ENCODE measurements at places on chromosomes 5 and 9. TPM values are rescaled to one million over a fixed set of nuclear protein-coding genes. Genes with fewer than 3 reads are reported as not detected.
A peak's percentile ranks its signal among the peaks of the same experiment; 100 is the strongest.

The PCDHB9 gene
- 1.3 TPM for total RNA-seq

The TLR4 gene
- total RNA-seq, result 24.8 TPM

The GABRA6 gene
- not detected for total RNA-seq

The NIM1K gene
- 1.2 TPM for total RNA-seq

The ADAMTSL1 gene
- 3.0 TPM for total RNA-seq

The RAB3C gene
- total RNA-seq, result 2.0 TPM

The SLC12A7 gene
- total RNA-seq, result 39.4 TPM

The ACOT12 gene
- total RNA-seq, result not detected

The IFNB1 gene
- total RNA-seq, result not detected

GRCh38 chr9:77747163-77747562 lies 99.0 kb upstream of the GNA14 start:
- DNase-seq, result no peak

DNA sequence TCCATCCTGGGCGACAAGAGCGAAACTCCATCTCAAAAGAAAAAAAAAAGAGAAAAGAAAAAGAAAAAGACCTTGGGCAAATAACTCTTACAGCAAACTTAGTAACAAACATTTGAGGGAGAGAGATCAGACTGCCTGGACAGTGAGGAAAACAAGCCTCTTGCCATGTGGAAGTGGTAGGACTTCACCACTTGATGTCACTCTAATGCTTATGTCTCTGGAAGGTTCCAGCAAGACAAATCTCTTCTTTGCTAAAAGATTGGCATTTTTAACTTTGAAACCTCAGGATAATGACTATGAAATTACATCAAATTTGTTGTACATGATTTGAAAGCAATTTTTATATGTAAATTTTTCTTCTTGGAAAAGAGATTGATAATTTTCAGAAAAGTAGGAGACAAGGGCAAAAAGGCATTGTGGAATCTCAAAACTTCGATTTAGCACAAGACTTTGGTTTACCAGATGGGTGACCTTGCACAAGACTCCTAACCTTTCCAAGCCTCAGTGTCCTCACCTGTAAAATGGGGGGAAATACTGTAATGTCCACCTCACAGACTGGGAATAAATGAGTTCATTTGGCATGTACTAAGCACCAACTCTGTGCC lies 5.4 kb downstream of the ACTL7B start:
- no peak for DNase-seq

DNA sequence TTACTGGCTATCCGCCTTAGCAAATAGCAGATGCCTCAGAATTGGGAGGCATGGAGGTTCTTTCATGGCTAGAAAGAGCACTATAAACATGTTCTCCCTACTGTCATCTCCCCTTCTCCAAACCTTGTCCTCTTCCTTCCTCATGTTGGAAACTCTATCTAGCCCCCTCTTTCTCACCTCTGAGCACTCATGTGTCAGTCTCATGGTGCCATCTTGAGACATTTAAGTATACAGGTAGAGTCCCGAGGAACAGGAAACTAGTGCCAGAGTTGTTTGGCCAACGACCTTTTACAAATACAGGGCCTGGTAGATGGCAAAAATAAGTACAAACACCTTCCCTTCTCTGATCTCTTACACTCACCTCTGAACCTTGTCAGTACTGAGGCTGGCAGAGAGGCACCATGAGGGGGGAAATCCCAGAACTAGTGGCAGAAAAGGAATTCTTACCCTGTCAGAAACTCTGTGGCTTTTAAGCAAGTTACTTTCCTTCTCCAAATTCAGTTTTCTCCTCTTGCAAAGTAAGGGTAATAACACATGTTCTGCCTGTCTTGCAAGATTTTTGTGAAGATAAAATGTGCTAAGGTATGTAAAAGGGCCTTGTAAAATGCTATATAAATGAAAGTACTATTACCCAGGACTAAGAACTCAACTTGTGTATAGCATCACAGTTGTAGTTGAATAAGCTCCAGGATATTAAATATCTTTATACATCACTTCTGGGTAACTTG lies 94.1 kb upstream of the SNX2 start:
- no peak for DNase-seq

GRCh38 chr5:115374057-115374775 lies 77.8 kb upstream of the CCDC112 start:
- DNase-seq, result no peak

- DNase-seq, result no peak
Observed at GRCh38 chr5:180290568-180291233, 1.2 kb downstream of the MAPK9 start.

- no peak for DNase-seq
Observed at GRCh38 chr5:107088907-107089306, 581.8 kb downstream of the EFNA5 start.

GRCh38 chr5:64742821-64743220 lies 25.7 kb downstream of the SREK1IP1 start:
- DNase-seq, result no peak

DNA sequence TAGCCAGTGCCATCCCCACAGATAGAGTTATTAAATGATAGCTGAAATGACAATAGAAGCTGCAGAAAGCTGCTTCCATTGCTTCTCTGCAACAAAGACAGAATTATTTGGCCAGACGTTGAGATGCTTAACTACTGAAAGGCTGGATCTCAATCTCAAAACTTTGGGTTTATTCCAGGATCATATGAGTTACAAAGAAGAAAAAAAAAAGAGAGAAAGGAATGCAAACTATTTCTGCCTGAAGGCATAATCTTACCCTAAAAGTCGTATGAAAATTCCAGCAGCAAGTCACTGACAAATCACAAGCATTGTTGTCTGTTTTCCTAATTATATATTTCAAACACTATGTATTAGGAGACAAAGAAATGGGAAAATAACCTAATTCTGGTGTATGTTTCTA lies 12.8 kb upstream of the TYRP1 start:
- no peak for DNase-seq

DNA sequence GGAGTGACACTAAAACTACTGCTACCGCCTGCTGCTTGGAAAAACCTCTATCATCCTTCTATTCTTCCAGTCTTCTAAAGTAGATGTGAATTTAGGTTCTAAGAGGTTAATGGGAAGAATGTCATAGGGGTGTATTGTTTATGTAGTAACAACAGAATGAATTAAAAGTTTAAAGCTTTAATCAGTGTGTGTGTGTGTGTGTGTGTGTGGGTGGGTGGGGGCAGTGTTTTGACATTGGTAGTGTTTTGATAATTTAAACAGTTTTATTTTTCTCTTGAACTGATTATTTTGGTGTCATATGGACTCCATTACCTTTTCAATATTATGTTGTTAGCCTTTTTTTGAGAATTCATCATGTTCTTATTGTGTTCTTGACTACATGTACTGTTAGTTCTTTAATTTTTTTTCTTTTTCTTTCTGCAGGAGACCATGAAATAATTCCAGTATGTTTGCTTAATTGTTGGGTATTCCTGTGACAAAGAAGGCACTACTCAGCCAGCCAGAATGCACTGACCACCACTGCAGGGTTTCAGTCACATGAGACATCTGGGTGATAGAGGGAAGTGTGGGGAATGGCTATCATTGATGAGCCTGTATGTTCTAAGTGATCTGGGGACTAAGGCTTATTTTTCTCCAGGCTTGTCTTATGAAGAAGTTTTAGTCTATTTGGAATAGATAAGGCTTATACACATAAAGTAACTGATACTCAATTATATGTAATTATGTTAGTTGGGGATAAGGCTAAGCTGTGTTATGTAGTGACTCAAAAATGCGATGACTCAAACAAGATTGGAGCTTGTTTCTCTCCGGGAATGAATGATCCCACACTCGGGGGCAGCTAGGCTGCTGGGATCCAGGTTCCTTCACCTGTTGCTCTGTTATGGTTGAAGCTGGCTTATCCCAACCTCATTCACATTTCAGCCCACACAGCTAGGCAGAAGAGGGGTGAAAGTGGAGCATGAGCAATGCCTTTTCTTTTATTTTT lies 50.2 kb upstream of the ACTBL2 start:
- no peak for DNase-seq

DNA sequence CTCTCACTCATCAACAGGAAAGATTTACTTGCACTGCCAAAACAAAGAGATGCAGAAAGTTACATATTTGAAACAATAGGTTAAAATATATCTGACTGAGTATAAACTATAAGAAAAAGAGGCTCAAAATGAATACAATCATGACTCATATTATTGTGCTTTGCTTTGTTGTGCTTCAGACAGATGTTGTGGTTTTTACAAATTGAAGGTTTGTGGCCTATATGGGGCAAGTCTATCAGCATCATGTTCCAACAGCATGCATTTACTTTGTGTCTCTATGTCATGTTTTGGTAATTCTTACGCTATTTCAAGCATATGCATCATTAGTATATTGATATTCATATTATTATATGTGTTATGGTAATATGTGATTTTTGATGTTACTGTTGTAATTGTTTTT lies 330.0 kb downstream of the PRR16 start:
- DNase-seq, result no peak

DNA sequence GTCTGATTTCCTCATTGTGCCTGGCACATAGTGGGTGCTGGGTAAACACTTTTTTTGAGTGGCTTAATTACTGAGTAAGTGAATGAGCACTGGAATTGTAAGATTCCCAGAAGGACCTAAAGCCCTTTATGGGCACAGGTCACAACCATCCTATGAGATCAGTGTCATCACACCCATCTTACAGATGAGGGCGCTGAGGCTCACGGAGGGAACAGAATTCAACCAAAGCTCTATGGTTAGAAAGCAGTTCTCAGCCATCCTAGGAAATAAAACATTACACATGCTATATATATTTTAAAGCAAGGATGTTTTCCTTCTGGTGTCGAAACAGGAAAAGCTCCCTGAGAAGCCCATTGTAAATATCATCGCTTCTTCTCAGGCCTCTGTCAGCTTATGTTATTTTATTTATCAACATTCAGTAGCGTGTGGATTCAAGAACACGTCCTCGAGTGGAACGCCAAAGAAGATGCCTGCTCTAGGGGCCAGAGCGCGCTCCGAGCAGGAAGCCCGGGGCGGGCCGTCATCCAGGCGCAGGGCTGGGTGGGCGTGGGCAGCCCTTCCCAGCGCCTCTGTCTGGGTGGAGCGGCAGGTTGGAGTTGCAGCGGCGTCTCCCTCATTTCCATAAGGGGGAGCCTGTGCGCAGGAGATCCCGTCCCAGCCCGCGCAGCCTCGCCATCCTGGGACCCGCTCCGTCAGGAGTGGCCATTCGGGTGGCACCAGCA lies 155.8 kb upstream of the SMIM23 start:
- DNase-seq, result peak; percentile 71

DNA sequence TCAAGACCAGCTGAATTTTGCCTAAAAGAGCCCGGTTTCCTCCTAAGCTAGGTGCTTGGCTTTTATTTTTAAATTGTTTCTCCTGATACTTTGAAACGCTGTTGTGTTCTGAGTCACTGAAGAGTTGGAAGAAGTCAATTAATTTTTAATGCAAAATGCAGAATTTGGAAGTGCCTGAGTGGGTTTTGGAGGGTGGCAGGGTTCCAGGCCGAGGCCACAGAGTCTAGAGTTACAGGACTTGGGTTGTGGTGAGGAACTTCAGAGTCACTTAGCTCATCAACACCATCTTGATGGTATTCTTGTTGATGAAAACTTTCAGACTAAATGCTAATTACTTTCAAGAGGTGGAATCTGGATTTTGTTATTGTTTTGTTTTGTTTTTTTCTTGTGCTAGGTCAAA lies 130.6 kb downstream of the PDZD2 start:
- no peak for DNase-seq

- peak; percentile 72 for DNase-seq
Observed at GRCh38 chr9:93398471-93398870, 53.0 kb upstream of the FAM120A start.

DNA sequence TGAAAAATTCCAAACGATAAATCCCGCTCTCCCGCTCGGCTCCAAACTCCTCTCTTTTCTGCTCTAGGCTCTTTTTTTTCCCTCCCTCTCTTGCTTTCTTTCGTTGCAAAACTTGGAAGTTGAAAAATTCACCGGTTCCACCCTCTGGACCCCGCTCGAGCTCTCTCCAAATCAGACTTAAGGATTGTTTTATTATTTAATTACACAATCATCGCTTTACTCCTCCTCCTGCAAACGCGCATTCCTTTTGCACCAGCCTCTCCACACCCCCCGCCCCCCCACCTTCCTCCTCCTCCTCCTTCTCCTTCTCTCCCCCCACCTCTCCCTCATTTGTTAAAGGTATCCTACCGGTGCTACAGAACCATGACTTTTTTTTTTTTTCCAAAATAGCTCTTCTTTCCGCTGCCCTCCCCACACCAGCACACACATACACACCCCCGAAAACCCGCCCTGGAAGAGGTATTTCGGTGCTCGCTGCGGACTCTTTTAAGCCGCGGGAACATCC lies 535 bp upstream of the NFIB start:
- peak; percentile 94 for DNase-seq

DNA sequence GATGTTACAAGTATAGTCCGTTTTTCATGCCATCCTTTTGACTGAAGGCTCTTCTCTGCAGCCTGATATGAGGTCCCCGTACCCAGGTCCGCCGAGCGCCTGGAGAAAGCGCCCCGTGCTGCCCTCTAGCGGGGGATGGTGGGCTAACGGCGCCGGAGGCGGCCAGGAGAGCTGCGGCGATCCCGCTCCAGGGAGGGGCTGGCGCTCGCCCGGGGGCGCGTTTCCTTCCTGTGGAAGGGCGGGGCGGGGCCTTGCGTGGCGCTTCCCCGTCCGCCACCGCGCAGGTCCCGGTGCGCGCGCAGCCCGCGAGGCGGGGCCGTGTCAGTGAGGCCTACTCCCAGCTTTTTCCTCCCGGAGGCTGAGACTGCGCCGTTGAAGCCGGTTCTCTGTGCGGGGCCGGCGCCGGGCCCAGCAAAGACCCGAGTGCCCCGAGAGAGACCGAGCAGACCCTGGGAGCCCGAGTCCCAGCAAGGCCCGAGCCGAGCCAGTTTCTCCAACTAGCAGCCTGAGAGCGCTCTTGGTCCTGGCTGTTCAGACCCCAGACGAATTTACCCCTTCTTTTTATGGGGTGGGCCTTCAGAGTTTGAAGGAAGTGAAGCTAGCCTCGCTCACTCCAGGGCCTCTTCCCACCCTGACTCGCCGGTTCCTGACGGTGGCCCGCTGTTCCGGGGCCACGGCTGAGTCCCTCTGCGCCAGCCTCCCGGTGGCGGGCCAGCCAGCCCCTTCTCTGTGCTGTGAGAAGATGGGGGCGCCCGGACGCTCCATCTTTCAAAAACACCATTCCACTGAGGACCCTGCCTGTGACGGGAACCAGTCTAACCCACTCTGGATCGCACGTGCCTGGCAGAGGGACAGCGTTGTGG lies 9.7 kb upstream of the PHF2 start:
- DNase-seq, result peak; percentile 100

GRCh38 chr5:19555876-19556275 lies 432.1 kb downstream of the CDH18 start:
- no peak for DNase-seq

GRCh38 chr5:19660679-19661078 lies 327.3 kb downstream of the CDH18 start:
- DNase-seq, result no peak

DNA sequence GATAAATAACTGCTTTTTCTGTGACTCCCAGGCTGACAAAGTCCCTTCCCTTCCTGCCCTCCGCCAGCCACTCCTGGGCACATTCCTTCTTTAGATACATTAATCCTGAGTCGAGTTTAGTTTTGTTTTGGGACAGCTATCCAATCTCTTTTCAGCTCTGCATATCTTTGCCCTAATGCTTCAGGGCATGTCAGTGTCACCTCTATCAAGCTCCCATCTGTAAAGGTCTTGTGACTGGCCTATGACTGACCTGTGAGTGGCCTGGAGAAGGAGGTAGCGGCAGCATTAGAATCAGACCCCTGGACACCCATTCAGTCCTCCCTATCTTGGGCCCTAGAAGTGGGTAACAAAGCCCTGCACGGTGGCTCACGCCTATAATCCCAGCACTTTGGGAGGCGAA lies 34.0 kb upstream of the KLF4 start:
- no peak for DNase-seq
